MG63 (cell line): ENCODE measurements at places on chromosomes 11 and 22. TPM values are rescaled to one million over a fixed set of nuclear protein-coding genes. Genes with fewer than 3 reads are reported as not detected.
A peak's percentile ranks its signal among the peaks of the same experiment; 100 is the strongest.

TPBGL gene
- total RNA-seq: not detected in 2 replicates

IGSF22 gene
- total RNA-seq: not detected in 2 replicates

STK33 gene
- 1.4 and 1.8 TPM in 2 replicates for total RNA-seq

SLC6A5 gene
- not detected in 2 replicates for total RNA-seq

ZFP91 gene
- total RNA-seq: 56.1 and 70.7 TPM in 2 replicates

C11orf21 gene
- total RNA-seq: 8.4 and 18.1 TPM in 2 replicates

TAGLN gene
- total RNA-seq: 0.44 and 0.92 TPM in 2 replicates

NDUFA6 gene
- 62.0 and 91.3 TPM in 2 replicates for total RNA-seq

ELMOD1 gene
- total RNA-seq: not detected in 2 replicates

OR6T1 gene
- not detected in 2 replicates for total RNA-seq

DNA sequence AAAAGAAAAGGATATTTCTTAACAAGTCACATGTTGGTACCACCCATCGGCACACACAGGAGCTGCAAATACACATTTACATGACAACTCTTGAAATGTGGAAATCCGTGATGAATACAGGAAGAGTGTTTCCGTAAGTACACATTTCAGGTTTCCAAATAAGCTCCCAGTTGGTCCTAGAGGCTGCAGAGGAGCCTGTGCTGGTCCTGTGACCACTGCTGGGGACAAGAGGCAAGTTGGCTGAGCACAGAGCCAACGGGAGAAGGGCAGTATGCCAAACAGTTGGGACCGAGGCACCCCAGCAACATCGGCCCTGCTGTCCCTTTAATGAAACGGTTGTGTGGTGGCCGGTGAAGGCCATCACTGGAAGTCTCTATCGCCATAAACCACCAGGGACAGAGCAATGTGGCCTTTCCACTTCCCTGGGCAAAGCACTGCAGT is 38.5 kb upstream of the ARFGAP3 start:
- DNase-seq: no peak

DNA sequence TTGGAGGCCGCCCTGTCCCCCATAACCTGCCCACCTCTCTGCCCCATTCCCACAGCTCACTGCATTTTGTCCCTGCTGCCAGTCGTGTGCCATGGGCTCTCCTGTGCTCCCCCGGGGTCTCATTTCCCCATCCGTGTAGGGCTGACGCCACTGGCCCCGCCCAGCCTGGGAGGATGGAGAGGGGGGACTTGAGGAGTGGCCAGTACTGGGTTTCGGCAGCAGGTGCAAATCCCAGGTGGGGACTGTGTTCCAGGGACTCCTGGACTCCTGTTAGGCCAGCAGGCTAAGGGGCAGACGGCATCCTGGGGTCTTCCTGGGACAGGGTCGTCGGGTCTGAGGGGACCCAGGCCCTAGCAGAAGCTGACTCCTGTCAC is 1.2 kb upstream of the MYO7A start:
- no peak for DNase-seq

GRCh38 chr11:9210922-9211320 is 54.2 kb downstream of the DENND5A start:
- no peak for DNase-seq

DNA sequence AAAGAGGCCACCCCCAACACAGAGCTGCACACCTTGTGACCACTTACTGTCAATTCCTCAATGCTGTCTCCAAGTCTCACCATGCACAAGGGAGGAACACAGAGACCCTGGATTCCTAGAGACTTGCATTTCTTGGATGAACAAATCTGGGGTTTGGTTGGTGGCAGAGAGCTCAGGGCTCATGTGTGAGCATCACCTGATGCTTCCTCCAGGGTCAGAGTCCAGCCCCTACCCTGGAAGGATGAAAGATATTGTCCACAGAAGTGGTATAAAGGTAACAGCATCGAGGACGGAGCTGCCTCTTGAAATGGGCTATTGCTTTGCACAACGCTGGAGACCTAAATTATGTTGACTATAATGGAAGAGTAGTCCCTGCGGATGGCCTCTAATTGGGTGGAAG is 36.0 kb downstream of the GGTLC2 start:
- DNase-seq: no peak

DNA sequence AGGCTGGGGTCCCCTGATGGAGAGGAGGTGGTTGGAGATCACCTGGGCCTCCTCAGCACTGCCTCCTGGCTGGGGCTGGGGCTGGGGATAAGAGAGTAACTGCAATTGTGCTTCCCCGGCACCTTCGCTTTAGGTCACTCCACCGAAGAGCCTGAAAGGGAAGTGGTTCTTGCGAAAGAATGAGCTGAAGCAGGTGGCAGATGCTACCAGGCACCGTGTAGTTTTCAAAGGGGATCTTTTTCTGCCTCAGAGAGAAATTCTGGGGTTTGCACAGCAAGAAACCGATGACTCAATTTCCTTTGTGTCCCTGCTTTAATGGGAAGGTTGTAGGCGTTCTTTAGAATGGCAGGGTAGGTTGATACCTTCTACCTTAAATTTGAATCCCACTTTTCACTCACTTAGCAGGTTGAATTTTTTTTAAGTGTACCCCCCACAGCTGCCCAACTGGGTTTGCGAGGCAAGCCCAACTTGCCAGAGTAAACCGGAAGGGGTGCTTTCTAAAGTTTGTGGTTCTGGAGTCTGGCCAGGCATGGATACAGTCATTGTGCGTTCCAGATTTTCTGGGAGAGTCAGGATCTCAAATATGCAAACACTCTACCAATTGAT is 5.3 kb downstream of the CD44 start:
- DNase-seq: peak; percentile 80

- DNase-seq: no peak
Observed at GRCh38 chr11:86021377-86021776, 47.5 kb downstream of the PICALM start.

GRCh38 chr11:110797453-110797852 is 85.2 kb upstream of the ARHGAP20 start:
- no peak for DNase-seq

DNA sequence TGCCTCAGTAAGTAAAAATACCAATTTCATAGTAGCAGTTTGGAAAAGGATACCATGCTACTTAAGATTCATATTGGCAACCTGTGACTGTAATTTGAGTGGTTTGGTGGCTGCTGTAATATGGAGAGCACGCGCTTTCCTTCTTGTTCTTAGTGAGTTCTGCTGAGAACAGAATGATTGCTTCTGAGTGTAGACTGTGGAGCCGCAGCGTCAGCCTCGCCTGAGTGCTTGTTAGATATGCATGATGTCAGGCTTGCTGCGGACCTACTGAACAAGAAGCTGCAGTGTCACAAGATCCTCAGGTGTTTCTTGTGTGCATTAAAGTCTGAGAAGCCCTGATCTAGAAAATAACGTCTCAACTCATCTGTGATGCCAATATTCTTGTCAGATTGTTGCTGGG is 143.2 kb downstream of the ARHGAP42 start:
- no peak for DNase-seq

GRCh38 chr22:35072925-35073324 is 7.0 kb downstream of the ISX start:
- DNase-seq: no peak

- DNase-seq: no peak
Observed at GRCh38 chr11:88119561-88119960, 55.7 kb downstream of the RAB38 start.

- no peak for DNase-seq
Observed at GRCh38 chr22:46972901-46973831, 210.7 kb downstream of the TBC1D22A start.

DNA sequence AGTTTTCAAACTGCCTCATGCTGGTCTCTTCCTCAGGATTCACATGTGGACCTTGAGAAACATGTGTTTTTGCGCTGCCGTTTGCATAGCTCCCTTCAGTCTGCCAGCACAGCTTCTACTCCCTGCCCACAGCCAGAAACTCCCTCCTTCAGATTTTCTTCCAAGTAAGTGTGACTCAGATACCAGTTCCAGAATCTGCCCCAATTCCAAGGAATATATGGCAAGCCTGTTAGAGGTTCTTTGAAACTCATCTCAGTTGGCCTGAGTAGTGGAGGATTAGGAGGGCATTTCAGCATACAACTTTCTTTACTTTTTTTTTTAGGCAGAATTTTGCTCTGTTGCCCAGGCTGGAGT is 67.1 kb downstream of the SNX19 start:
- DNase-seq: peak; percentile 85

DNA sequence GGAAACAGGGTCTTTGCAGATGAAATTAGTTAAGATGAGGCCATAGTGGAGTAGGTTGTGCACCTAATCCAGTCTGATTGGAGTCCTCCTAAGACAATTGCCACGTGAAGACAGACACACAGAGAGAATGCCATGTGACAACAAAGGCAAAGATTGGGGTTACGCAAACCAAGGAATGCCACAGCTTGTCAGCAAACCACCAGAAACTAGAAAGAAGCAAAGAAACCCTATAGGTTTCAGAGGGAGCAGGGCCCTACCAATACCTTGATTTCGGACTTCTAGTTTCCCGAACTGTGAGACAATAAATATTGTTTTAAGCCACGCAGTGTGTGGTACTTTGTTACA is 8.2 kb upstream of the LAYN start:
- no peak for DNase-seq

DNA sequence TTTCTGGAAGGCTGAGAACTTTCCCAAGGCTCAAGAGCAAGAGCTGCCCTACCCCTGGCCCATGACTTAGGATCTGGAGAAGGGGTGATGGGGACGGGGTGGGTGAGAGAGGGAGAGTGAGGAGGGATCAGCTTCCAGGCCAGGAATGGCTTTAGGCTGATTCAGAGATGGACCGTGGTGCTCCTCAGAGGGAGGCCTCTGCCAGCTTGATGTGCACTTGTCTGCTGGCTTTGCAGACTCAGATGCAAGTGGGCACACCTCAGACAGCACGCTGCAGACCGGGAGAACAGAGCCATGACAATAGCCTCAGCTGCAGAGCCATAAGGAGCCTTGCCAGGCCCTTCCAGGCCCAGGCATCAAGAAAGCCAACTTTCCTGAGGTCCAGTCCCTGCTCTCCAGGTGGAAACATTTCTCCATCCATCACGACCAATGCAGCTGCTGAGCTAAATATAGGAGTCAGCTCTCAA is 41.3 kb downstream of the ALX4 start:
- no peak for DNase-seq

DNA sequence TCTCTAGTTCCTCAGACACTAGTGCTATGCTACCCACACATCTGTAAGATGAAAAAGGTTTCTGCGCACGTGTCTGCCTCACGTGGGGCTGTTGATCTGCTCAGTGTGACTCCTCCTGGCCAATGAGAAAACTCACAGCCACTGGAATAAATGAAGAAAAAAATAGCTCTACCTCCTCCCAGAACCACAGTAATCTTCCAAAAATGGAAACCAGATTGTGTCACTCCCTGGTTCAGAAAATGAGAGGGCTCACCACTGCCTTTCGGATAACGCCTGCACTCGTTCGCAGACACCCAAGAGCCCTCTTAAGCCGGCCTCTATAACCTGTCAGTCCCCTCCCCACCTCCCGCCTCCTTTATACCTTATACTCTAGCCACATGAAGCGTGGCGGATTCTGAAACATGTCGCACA is 5.1 kb downstream of the APBB1 start:
- DNase-seq: no peak

GRCh38 chr11:102001657-102002338 is 45.4 kb upstream of the CFAP300 start:
- no peak for DNase-seq

DNA sequence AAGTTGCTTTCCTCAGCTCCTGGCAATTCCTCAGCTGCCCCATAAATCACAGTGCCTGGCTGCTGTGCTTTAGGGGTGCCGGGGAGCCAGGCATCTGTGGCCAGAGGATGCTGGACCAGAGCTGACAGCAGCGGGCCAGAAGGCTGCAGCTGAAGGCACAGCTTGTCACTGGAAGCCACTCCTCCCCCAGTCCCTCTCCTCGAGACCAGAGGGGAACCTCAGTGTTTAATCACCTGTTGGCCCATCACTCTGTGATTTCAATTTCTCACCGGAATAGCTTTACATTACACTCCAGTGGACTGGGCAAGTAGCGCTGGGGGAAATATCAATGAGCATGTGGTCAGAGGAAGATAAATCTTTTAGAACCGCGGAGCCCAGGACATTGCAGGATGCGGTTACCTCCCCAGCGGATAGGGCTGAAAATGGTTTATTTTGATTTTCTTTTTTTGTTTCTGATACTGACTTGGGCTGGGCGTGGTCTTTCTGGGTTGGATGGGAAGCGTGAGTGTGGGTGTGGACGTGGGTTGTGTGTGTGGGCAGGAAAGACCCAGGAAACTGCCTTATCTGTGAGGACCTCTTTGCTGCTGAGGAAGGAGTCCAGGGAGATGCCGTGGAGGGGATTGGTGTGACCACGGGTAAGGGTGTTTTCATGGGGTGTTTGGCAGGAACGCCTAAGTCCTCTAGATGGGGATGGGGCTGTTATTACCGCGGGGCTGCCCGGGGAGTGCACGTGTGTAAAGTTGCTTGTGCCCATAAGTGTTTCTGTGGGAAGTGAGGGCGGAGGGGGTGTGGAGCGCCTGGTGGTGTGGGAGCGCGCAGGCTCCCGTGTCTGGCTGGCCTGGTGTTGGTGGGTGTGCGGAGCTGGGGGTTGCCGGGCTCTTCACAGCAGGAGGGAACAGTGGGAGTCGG is 4.0 kb downstream of the DAGLA start:
- DNase-seq: no peak

DNA sequence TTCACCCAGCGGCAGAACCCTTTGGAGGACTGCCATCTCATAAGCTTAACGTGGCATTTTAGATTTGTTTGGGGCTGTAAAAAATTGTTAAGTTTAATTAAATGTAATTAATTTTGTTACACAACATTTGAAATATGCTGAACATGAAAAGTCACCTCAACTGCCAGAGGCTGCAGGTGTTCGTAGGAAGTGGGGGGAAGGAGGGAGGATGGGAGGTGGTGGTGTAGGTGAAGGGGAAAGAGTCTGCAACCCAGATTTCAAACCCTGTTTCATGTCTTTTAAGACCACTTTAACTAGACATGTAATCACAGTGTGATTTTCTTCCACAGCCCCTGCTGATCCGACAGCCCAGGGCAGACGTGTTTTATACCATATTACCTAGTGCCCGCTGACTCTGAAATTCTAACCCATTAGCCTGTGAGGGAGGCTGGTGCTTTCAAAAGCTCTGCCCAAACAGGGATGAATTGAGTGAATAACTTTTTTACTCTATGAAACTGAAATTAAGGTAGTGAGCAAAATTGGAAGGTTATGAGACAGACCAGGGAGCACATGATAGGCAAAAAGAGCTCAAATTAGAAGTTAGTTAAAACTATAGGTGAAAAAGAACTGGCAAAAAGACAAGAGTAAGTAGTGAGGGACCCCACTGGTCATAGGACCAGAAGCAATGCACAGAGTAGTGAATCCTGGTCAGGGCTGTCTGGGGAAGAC is 279.8 kb downstream of the DDX10 start:
- DNase-seq: no peak

DNA sequence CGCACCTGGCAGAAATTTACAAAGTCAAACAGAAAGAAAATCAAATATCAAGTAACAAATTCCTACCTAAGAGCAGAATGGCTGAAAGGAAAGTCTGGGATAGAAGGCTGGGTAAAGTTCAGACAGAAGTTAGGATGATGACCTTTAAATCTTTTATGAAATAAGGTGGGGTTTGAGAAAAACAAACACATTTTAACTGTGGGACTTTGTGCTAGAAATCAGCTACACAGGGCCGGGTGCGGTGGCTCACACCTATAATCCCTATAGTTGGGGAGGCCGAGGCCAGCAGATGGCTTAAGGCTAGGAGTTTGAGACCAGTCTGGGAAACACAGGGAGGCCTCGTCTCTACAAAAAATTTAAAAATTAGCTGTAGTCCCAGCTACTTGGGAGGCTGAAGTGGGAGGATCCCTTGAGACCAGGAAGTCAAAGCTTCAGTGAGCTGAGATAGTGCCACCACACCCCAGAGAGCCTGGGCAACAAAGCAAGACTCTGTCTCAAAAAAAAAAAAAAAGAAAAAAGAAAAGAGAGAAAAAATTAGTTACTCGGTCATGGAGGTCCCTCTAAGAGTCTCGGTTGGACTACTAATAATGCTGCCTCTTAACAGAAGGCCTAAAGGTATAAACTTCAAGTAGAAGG is 119.7 kb upstream of the BID start:
- DNase-seq: no peak
